ENCODE measurements at places on chromosomes 6 and 20.

DNA sequence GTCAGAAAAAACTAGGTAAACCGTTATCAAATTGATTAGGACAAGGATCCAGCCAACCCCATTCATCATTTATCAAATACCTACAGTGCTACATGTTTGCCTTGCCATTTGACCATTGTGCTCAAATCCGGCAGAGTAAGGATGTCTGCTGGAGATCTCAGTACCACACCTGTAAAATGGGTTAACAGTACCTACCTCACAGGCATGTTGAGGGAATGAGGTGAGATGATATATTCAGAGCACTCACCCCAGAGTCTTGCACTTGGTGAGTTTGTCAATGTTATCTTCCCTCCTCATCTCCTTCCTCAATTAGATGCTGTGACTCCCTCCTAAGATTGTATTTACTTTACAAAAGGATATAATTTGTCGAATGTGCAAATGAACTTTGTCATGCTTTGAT, 54.5 kb upstream of the DSP start:
- DNase-seq: no peak

DNA sequence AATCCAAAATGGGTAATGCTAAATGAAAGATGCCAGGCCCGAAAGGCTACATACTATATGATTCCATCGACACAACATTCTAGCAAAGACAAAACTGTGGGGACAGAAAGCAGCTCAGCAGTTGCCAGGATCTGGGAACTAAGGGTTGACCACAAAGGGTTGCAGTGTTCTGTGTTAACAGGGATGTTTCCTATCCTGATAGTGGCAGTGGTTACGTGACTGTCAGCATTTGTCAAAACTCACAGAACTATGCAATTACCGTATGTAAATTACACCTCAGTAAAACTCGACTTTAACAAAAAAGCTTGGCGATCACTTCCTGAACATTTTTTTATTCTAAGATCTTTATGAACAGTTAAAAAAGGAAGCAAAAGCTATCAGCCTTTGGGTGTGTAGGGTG, 83.9 kb downstream of the BANF2 start:
- DNase-seq: no peak

GRCh38 chr6:8375916-8376315, 59.4 kb downstream of the SLC35B3 start:
- no peak for DNase-seq

GRCh38 chr6:16061818-16062217, 67.1 kb upstream of the MYLIP start:
- DNase-seq: no peak

DNA sequence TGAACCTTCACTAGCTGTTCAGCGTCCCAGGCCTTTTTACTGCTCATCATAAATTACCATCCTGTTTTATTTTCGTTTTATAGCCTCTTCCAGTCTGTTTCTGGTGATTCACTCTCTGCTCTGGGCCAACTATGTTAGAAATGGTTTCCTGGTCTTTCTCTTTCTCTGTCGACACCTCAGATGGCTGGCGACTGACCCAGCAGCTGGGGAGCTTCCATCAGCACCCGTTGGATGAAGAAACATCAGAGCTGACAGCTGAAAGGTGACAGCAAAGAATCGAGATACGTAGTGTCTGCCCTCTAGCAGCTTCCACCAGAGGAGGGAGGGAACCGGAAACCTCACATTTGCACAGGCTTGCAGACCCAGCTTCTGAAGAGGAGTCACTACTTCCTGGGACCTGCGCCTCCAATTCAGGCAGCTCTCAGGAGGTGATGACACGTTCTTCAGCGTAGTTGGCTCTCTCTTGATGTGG, 82.9 kb upstream of the MLN start:
- peak; percentile 89 for DNase-seq

DNA sequence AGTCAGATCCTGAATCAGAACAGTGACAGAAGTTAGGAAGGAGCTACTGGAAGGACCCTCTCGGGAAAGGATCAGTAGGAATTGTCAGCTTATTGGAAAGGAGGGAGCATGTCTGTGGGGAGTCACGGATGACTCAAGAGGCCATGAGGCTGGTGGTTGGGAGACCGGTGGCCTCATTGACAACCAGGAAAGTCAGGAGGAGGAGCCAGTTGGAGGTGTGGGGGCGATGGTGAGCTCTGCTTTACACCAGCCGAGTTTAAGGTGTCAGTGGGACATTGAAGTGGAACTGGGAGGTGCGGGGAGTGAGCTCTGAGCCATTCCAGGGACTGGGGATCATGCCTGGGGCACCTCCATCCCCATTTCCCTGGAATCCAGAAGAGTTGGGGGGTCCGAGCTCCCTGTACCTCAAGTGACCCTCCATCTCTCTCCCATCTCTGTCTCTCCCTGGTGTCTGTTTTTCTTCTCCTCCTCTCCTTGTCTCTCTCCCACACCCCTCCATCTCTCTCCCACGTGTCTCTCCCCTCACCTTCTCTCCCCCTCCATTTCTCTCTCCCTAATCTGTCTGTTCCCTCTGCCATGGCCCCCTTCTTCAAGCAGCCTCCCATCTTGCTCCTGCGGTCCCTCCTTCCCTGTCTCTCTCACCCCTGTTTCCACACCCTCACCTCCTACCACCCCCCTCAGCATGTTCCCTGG, 14.3 kb upstream of the ZBTB9 start:
- DNase-seq: no peak

GRCh38 chr20:48685300-48685699, 142.5 kb downstream of the PREX1 start:
- DNase-seq: no peak

DNA sequence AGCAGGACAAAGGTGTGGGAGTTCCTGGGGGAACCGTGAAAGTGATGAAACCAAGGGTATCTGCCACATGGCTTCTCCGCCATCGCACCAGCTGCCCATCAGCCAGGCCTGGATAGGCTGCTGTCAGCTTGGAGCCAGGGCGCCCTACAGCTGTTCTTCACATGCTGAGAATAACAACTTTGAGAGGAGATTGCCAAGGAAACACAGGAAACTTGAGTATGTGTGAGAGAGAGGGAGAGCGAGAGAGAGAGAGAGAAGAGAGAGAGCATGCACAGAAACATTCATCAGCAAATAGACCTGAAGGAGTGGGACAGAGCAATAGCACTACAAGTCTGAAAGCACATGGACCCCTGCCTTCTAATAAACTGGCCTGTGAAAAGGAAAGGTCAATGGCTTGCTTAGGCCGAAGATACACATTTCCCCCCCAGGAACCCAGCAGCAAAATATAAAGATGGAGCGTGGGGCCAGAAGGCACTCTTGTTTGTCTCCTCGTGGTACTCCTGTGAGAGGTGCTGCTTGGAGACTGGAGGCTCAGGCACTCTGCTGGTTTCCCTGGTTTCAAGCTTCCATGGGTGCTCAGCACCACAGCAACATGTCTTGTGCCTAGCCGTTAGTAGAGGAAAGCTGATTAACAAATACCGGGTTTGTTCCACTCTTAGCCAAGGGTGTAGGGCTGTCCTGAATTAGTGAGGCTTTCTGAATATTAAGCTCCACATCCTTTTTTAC, 53.0 kb downstream of the SNAP25 start:
- no peak for DNase-seq

DNA sequence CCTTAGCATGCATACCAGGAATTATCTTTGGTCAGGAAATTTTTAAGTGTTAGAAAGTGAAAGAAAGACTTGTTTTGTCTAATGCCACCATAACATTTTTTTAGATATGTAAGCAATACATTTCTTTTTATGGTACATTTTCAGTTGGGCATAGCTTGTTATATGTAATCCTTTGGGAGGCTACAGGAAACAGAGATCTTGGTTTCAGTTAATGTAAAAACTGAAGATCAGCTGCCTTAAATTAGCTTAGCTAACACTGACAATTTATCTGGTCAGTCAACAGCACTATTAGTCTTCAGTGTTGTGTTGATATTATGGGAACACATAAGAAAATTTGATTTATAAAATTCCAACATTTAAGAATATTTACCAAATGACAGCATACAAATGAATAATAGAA, 78.6 kb upstream of the SMIM8 start:
- DNase-seq: no peak

- DNase-seq: no peak
These were observed 211.9 kb upstream of the CNR1 start for GRCh38 chr6:88377976-88378568.

GRCh38 chr6:116492331-116493067, 18.9 kb upstream of the CALHM5 start:
- no peak for DNase-seq

DNA sequence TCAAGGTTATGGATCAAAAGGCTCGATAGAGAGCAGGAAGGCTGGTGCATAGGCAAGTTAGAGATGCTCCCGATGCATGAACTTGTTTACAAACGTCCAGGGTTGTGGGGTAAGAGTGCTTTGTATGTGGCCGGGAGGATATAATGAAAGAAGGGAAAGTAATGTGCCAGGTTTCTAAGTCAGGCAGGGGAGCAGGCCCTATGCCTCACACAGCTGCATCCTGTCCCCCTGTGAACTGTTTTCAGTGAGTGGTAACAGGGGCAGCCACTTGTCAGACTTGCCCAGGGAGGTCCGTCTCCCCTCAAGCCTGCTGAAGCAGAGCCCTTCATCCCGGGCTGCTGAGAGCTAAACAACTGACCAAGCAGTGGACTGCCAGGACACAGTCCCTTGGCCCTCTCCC, 19.4 kb downstream of the KCNK5 start:
- DNase-seq: no peak

DNA sequence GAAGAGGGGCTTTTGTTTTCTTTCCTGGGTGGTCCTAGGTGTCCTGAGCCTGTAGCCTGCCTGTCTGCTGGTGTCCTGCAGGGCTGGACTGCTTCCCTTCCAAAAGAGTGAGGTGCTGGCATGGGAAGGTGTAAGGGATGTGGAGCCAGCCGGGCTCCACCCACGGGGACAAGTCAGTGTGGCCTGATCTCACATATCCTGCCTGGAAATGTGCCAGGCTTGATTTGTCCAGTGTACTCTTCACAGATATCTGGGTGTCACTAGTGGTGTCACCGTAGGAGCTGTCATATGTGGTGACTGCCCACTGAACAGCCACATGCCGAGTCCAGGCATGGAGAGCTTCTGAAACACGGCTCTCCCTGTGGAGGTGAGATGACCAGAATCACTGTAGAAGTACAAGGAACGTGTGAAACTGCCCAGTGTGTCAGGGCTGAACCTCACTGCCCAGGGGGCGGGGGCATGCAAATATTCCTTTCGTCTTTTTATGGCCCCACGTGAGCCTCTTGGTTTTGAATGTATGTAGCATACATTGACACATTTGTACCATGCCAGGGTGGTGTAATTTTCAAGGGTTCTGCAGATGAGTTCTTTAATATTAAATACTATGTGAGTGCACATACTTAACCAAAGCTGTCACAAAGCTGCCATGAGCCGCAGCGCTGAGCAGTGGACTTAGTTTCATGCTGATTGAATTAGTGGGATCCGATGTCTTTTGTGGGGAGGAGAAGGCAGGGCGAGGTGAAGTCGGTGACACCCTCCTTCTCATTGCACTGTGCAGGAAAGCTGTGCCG, 55.8 kb downstream of the CDH4 start:
- no peak for DNase-seq

- peak; percentile 17 for DNase-seq
These were observed 74.6 kb downstream of the OR2B2 start for GRCh38 chr6:27837625-27838057.

DNA sequence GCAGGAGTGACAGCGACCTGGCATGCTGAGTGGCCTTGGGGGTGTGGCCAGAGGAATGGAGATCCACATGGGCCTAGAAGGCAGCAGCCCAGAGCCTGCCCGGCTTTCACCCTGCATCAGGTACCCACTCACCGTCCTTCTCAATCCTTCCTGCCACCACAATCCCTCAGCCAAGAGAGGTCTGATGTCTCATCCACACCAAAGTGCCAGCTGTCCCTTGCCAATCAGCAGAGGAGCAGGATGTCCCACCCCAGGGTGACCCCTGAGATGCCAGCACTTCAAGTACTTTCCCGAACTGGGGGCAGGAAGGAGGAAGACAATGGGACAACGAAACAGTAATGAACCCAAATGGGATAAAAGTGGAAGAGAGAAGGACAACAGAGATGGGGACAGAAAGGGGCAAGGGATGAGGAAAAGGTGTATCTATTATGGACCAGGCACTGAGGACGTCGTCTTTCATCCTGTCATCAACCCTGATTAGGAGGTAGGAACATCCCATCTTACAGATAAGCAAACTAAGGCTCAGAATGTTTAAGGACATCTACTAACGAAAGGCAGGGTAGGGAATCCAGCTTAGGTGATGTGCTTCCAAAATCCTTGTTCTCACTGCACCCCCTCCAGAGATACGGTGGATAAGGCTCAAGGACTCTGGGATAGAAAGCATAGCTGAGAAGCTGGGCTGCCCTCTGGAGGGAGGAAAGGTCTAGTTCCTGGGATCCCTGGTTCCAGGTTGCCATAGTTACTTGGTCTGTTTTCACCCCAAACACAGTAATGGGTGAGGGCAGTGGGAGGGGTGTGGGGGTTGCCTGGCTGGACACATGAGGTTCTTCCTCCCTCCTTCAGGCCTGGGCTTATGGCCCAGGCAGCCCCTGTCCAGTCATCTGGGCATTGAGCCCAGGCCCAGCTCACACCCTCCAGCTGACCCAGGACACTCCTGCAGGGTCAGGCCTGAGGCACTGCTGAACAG, 4.5 kb upstream of the TNXB start:
- DNase-seq: peak; percentile 93

GRCh38 chr6:107603006-107603370, 113.1 kb downstream of the SOBP start:
- DNase-seq: no peak

DNA sequence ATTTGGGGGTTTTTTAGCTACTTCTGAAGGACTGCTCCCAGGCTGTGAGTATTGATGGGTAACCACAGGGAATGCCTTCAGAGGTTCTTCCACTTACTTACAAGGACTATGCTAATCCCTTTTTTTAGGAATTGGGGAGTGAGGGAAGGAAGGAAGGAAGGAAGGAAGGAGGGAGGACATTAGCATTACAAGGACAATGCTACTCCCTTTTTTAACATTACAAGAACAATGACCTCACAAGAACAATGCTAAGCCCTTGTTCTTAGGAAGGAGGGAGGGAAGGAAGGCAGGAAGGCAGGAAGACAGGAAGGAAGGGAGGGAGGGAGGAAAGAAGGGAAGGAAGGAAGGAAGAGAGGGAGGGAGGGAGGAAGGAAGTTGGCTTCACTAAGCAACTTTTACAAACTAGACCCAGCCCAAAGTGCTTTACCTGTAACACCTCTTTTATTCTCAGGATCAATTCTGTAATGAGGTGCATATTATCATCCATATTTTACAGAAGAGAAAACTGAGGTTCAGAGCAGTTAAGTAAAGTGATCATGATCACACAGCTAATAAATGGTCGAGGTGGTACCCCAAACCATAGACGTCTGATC, 446.8 kb upstream of the JARID2 start:
- no peak for DNase-seq

Measured in AG20443 (cell line).